ENCODE measurements at places on chromosomes 4 and X. TPM values are rescaled to one million over a fixed set of nuclear protein-coding genes. Genes with fewer than 3 reads are reported as not detected.

The BMP3 gene
- total RNA-seq, result not detected

The CCDC160 gene
- 21.6 TPM for total RNA-seq

The ZNF674 gene
- 3.9 TPM for total RNA-seq

GRCh38 chrX:119189595-119189994 is 46.5 kb upstream of the PGRMC1 start:
- DNase-seq, result no peak

DNA sequence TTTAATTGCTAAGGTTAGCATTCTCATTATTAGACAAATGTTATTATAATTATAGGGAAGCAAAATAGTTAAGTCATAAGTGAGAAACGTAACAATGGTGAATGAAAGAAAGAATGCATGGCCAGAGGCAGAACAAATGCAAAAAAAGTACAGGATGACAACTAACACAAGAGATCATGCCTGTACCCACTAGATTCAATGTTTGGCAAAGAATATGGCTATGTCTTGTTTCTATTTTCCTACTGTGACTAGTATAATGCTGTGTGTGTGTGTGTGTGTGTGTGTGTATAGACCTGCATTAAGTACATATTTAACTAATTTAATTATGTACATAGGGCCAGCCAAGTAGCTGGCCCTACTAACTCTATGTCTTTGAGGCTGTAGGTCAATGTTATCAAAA is 12.9 kb upstream of the BMP2K start:
- DNase-seq, result no peak

DNA sequence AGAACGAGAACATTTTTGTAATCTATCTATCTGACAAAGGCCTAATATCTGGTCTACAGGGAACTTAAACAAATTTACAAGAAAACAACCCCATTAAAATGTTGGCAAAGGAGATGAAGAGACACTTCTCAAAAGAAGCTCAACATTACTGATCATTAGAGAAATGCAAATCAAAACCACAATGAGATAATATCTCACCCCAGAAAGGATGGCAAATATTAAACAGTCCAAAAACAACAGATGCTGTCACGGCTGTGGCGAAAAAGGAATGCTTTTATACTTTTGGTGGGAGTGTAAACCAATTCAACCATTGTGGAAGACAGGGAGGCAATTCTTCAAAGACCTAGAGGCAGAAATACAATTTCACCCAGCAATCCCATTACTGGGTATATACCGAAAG is 2284.8 kb downstream of the ARAP2 start:
- no peak for DNase-seq

- no peak for DNase-seq
Measured at GRCh38 chr4:183503497-183504063, 1.3 kb upstream of the ING2 start.

DNA sequence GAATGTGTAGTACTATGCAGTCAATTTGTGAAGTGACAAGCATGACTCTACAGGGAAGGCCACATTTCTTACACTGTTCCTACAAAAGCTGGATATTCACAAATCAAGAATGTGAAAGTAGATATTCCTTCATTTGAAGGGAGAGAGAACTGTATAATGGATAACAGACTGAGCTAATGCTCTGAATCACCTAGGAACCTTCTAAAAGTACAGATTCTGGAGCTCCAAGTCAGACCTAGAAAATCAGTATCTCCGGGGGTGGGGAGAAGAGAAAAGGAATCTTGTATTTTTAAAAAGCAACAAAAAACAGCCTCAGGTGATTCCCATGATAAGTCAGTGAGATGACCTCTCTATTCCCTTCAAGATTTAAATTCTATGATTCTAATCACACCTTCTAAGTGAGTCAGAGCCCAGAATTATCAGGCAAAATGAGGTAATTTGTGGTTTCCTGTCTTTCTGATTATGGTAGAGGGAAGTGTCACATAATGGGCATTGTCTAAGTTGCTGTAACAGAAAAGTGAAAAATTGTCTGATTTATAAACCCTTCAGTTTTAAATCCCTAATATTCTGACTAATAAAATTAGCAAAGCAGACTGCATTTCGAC is 80.9 kb downstream of the IL21 start:
- no peak for DNase-seq

GRCh38 chr4:2142630-2143427 is 83.7 kb downstream of the NAT8L start:
- no peak for DNase-seq
